ENCODE measurements at places on chromosomes 5 and 9. TPM values are rescaled to one million over a fixed set of nuclear protein-coding genes. Genes with fewer than 3 reads are reported as not detected.

The DMGDH gene
- total RNA-seq = 2.9 TPM

The TMOD1 gene
- 3.2 TPM for total RNA-seq

The TNFSF15 gene
- total RNA-seq = not detected

The ADAMTS12 gene
- total RNA-seq = not detected

The SOX30 gene
- not detected for total RNA-seq

The PCDHGB4 gene
- total RNA-seq = 0.31 TPM

The RANBP3L gene
- total RNA-seq = not detected

The SEMA4D gene
- 448 TPM for total RNA-seq

DNA sequence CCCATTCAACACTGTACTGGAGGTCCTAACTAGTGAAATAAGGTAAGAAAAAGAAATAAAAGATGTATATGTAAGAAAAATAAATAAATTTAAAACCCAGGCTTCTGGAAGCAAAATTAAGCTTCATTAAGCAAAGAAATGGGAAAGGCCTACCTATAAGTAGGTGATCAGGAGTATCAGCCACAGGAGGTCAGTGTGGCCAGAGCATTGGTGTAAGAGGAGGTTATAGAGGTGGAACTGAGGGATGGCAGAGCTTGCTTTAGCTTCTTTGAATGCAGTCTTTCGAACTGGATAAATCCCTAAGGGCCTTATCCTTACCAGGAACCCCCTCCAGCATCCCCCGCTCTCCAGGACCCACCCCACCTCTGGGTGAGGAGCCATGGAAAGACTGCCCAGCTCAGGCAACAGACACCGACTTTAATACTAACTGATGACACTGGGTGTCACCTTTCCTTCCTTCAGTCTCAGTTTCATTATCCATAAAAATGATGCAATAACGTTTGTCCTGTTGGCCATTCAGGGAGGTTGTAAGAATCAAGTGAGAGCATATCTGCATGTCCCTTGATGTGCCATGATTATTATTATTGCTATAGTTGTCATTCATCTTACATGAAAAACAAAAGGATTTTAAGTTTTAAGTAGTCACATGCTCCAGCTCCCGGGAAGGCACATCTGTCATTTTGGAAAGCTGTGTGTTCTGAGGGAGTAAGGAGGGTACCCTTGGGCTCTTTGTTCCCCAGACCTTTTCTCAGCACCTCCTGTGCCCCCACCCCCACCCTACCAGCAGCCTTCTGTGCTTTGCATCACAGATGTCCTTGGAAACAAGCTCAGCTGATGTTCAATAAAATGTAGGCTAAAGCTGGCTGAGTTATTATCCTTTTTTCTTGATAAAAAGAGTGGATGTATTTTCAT lies 50.8 kb upstream of the CTNNA1 start:
- H3K36me3 ChIP-seq = no peaks in the 10 kb centered on the region
- no peak overlapping the region for H3K4me3 ChIP-seq
- H3K27ac ChIP-seq = no peak overlapping the region
- no peak for DNase-seq
- H3K4me1 ChIP-seq = no peaks in the 10 kb centered on the region

- peaks cover 6% of the 10 kb centered on the region for H3K36me3 ChIP-seq
- no peaks in the 10 kb centered on the region for H3K27me3 ChIP-seq
- H3K4me3 ChIP-seq = no peak overlapping the region
- H3K27ac ChIP-seq = no peak overlapping the region
- H3K4me1 ChIP-seq = no peaks in the 10 kb centered on the region
- DNase-seq = no peak
Observed at GRCh38 chr9:105751761-105752160, 57.4 kb downstream of the TMEM38B start.

GRCh38 chr5:72171667-72172066 lies 64.4 kb downstream of the MAP1B start:
- peaks cover 3% of the 10 kb centered on the region for H3K27me3 ChIP-seq
- no peak overlapping the region for H3K4me3 ChIP-seq
- H3K4me1 ChIP-seq = no peaks in the 10 kb centered on the region
- H3K27ac ChIP-seq = no peak overlapping the region
- no peaks in the 10 kb centered on the region for H3K36me3 ChIP-seq
- DNase-seq = no peak

DNA sequence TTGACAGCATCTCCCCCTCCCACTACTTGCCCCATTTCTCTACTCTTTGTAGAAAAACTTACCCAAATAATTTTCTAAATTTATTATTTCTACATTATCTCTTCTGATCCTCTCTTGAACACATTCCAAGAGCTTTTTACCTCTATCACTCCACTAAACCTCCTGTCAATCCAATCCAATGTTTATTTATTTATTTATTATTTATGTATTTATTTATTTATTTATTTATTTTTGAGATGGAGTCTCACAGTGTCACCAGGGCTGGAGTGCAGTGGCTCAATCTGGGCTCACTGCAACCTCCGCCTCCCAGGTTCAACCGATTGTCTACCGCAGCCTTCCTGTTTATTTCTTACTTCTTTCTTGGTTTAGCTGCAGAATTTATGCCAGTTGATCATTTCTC lies 178.5 kb upstream of the GAS1 start:
- no peak overlapping the region for H3K4me3 ChIP-seq
- no peak overlapping the region for H3K27ac ChIP-seq
- H3K36me3 ChIP-seq = no peaks in the 10 kb centered on the region
- H3K4me1 ChIP-seq = no peaks in the 10 kb centered on the region
- no peak for DNase-seq
- peaks cover 2% of the 10 kb centered on the region for H3K27me3 ChIP-seq

DNA sequence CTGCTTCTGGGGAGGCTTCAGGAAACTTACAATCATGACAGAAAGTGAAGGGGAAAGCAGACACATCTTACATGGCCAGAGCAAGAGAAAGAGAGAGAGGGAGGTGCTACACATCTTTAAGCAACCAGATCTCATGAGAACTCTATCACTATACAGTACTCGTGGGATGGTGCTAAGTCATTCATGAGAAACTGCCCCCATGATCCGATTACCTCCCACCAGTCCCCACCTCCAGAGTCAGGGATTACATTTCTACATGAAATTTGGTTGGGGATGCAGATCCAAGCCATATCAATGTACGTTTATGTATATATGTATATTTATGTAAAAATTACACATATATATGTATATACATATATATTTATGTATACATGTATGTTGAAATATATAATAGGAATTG lies 54.4 kb upstream of the CCDC112 start:
- H3K4me1 ChIP-seq = no peaks in the 10 kb centered on the region
- no peak overlapping the region for H3K4me3 ChIP-seq
- H3K27ac ChIP-seq = no peak overlapping the region
- H3K36me3 ChIP-seq = no peaks in the 10 kb centered on the region

DNA sequence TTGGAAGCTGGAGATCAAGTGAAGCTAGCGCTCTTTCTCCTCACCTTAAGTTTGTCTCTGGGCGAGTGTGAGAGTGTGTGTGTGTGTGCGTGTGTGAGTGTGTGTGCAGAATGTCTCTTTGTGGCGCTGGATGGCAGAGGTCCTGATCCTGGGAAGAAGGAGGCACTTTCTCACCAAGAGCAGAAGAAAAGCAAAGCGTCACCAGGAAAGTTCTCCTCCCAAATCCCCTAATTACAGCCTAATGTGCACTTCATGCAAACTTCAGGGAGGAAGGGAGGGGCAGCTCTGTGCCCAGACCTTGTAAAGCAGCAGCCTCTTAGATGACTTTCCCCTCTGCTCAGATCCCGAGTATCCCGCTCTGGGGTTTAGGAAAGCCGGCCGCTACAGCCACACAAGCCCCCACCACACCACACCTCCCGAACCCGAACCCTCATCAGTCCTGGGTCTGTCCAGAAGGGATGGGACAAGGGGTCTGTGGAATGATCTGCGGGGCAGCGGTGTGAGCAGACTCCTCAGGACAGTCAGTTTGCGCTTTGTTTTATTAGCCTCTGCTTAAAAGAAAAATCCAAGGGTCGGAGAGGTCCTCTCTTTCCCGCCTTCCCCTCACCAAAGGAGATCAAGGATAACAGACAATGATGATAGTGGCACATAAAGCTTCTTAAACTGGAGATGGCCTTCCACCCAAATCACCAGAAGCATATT lies at the start of gene HAPLN1:
Gene HAPLN1 (minus strand): TSS at position 20 of the 702 bp plus-strand sequence. CDS start 47,332 bp downstream, outside the sequence.
- DNase-seq = no peak
- no peaks in the 10 kb centered on the region for H3K4me1 ChIP-seq
- H3K27me3 ChIP-seq = peaks cover 19% of the 10 kb centered on the region

DNA sequence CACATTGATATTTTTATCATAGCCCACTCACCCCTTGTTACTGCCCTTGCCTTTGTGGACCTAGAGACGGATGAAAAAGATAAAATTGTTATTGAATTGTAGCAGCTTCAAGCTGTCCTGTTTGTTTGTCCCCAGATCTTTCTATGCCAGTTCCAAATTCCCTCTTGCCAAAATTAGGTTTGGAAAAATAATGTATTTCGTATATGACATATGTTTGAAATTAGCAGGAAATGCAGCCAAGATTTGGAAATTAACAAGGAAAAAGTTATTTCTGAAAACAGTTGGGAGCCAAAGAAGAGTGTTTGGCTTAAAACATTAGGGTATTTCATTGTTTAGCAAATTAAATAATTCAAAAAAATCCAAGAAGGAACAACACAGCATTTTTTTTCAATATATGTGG lies 33.5 kb downstream of the SPATA31D1 start:
- no peaks in the 10 kb centered on the region for H3K36me3 ChIP-seq
- no peak overlapping the region for H3K4me3 ChIP-seq
- no peaks in the 10 kb centered on the region for H3K4me1 ChIP-seq
- no peak for DNase-seq

DNA sequence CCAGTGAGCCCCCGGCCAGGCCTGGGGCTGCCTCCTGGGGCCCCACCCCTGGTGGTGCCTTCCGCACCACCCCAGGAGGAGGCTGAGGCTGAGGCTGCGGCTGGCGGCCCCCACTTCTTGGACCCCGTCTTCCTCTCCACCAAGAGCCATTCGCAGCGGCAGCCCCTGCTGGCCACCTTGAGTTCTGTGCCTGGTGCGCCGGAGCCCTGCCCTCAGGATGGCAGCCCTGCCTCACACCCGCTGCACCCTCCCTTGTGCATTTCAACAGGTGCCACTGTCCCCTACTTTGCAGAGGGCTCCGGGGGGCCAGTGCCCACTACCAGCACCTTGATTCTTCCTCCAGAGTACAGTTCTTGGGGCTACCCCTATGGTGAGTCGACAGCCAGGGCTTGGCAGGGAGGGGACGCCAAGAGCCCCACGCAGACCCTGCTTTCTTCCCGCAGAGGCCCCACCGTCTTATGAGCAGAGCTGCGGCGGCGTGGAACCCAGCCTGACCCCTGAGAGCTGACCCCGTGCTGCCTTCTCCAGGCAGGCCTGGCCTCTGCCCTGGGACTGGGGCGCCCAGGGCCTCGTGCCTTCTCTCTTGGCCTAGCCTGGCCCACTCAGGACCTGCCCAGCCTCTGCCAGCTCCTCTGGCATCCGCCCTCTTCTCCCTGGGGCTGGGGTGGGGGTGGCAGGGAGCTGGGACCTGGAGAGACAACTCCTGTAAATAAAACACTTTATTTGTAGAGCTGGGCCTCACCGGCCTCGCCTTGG lies 4.0 kb upstream of the EHMT1 start:
- no peak overlapping the region for H3K4me3 ChIP-seq
- DNase-seq = no peak
- H3K36me3 ChIP-seq = peaks cover 21% of the 10 kb centered on the region
- no peak overlapping the region for H3K27ac ChIP-seq
- no peaks in the 10 kb centered on the region for H3K27me3 ChIP-seq

DNA sequence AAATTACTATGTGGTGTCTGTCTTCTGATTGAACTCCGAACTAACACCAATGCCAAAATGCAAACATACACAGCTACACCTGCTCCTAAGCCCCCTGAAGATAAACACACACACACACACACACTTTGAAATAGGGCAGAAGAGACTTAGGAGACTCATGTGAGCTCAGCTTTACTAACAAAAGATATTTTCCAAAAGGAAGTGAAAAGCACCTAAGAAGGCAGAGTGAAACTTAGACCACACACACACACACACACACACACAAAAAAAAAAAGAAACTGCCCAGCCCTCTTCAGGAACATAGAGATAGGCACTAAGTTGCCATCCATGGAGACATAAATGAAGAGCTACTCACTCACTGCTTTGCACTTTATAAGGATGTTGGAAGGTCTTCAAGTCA lies 45.2 kb upstream of the APC start:
- H3K4me3 ChIP-seq = no peak overlapping the region
- DNase-seq = no peak
- H3K27ac ChIP-seq = no peak overlapping the region
- H3K4me1 ChIP-seq = no peaks in the 10 kb centered on the region
- peaks cover 5% of the 10 kb centered on the region for H3K27me3 ChIP-seq

GRCh38 chr9:124886866-124887492 lies 25.0 kb downstream of the ARPC5L start:
- peaks cover 57% of the 10 kb centered on the region for H3K36me3 ChIP-seq
- no peaks in the 10 kb centered on the region for H3K27me3 ChIP-seq
- peaks cover 3% of the 10 kb centered on the region for H3K4me1 ChIP-seq
- no peak for DNase-seq

- H3K36me3 ChIP-seq = no peaks in the 10 kb centered on the region
- no peaks in the 10 kb centered on the region for H3K27me3 ChIP-seq
- H3K4me1 ChIP-seq = no peaks in the 10 kb centered on the region
- no peak overlapping the region for H3K4me3 ChIP-seq
- DNase-seq = no peak
Observed at GRCh38 chr9:26163931-26164330, 485.7 kb upstream of the TUSC1 start.

GRCh38 chr5:66454186-66455078 lies 141.8 kb upstream of the MAST4 start:
- DNase-seq = no peak
- H3K27ac ChIP-seq = no peak overlapping the region
- no peak overlapping the region for H3K4me3 ChIP-seq
- H3K27me3 ChIP-seq = no peaks in the 10 kb centered on the region
- H3K36me3 ChIP-seq = no peaks in the 10 kb centered on the region
- H3K4me1 ChIP-seq = no peaks in the 10 kb centered on the region

- H3K4me3 ChIP-seq = no peak overlapping the region
- no peaks in the 10 kb centered on the region for H3K36me3 ChIP-seq
- DNase-seq = no peak
- no peaks in the 10 kb centered on the region for H3K27me3 ChIP-seq
- no peak overlapping the region for H3K27ac ChIP-seq
Observed at GRCh38 chr5:4700871-4701270, 439.3 kb upstream of the ADAMTS16 start.

DNA sequence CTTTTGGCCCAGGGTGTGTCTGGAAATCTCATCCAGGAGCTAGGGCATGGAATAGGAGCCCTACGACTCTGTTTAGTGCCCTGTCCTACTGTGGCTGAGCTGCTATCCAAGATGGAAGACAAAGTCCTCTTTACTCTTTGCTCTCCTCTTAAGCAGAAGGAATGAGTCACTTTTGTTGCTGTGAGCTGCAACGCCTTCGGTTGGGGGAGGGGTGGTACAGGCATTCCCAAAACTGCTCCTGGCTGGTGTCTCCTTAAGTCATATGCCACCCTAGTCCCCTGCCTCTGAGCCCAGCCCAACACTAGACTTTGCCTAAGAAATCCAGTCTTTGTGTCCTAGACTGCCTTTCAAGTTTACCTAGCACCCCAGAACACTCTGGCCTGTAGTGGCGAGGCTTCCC lies 99.9 kb downstream of the PRR16 start:
- no peaks in the 10 kb centered on the region for H3K36me3 ChIP-seq
- no peak for DNase-seq
- H3K4me1 ChIP-seq = no peaks in the 10 kb centered on the region
- H3K4me3 ChIP-seq = no peak overlapping the region
- no peak overlapping the region for H3K27ac ChIP-seq
- H3K27me3 ChIP-seq = no peaks in the 10 kb centered on the region

GRCh38 chr5:16784088-16784487 lies 152.0 kb downstream of the MYO10 start:
- H3K27me3 ChIP-seq = no peaks in the 10 kb centered on the region
- H3K4me3 ChIP-seq = no peak overlapping the region
- no peaks in the 10 kb centered on the region for H3K36me3 ChIP-seq
- H3K27ac ChIP-seq = no peak overlapping the region

All from natural killer cell (primary cell).